ENCODE measurements at places on chromosomes 13 and 19.

DNA sequence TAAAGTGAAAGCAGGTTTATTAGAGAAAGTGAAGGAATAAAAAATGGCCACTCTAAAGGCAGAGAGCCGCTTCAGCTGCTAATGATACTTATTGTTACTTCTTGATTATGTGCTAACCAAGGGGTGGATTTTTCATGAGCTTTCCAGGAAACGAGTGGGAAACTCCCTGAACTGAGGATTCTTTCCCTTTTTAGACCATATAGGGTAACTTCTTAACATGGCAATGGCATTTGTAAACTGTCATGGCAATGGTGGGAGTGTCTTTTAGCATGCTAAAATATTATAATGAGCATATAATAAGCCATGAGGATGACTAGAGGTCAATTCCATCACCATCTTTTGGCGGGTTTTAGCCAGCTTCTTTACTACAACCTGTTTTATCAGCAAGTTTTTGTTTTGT is 890.0 kb downstream of the UQCRFS1 start:
- no peak for DNase-seq

DNA sequence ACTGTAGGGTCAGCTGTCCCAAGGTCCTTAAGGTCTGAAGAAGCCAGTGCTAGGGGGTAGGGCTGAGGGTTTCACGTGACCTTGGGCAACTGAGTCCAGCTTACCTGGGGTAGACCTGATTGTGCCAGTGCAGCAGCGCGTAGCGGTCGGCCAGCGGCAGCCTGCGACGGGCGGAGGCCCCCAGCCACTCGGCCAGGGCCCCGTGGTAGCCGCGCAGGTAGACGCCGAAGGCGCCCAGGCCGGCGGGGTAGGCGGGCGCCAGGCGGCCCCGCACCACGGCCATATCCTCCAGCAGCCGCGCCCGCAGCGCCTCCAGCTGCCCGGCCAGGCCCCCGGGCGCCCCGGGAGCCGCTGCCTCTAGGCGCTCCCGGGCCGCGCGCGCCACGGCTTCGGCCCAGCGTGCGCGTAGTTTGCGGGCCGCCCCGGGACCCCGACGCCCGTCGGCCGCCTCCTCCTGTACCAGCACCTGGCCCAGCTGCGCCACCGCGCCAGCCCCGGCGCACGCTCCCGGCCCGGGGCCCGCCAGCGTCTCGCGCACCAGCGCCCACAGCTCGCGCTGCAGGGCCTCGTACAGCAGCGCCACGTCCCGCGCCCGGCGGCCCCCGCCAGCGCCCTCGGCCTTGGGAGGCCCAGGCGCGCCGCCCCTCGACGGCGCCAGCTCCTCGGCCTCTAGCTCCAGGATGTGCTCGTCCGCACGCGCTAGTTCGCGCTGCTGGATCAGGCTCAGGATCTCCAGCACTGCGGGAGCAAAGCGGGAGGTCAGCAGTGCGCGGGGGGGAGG is 10.9 kb downstream of the EXOC3L2 start:
- DNase-seq = no peak

DNA sequence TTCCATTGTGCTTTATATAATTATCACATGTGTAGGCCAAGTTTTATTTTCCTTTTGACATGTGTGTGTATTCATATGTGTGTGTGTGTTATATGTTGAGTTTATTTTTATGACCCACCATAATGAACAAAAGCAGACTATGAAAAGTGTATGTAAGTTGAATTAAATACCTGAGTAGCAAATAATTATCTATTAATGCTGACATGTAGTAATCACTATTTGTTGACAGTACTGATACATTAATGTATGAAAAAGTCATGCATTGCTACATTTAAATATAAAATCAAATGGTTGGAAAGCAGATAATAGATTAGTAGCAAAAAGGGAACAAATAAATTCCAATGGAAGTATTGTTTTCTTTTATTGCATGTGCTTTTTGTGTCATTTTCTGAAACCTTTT is 1948.5 kb upstream of the PCDH20 start:
- DNase-seq = no peak

DNA sequence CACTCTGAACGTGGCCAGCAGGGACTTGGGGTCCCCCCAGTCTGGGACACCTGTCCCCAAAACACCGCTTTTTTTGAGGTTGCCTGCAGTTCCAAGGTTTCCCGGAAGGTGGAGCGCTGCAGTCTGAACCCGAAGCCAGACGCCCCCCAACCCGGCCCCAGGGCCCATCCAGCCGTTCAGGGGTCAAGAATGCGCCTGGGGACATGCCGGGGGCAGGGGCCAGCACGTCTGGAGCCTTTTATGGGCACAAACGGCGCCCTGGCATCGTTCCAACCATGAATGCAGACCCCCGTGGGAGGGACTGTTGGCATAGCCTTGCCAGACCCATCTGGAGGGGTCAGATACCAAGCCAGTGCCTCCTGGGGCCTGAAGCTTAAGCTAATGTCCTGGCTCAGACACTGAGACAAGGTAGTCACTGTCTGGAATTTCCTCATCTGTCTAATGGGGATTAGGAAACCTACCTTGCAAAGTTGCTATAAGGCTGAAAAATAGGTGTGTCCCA is 6.9 kb downstream of the S1PR5 start:
- no peak for DNase-seq

DNA sequence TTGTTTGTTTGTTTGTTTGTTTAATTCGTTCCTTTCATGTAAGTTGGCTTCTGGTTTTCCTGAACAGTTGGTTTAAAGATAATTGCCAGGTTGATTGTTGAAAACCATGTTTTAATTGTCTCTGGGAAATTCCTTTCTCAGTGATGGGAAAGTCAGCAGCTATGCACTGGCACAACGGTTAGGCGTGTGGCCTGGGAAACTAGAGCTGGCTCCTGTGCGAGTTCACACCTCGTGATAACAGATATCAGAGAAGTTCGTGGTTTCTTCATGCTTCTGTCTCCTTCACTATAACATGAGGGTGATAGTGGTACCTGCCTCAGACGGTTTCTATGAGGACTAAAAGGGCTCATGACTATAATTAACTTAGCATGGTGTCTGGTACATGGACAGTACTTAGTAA is 153.5 kb downstream of the STK24 start:
- DNase-seq = no peak

- no peak for DNase-seq
Measured at GRCh38 chr13:36907821-36908220, 12.2 kb downstream of the SMAD9 start.

DNA sequence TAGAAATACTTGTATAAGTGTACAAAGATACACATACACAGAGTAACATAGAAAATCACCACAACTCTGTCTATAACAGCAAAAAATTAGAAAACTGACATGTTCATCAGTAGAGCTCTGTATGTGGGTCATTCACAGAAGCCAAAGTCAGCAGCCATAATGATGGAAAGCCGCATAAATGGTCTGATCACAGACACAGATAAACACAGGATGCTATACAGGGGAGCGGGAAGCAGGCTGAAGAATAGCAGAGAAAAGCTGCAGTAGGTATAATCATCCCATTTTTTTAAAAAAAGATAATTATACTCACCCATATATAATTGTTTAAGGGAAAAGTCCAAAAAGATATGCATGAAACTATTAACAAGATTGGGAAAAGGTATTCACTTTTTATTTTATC is 31.5 kb downstream of the RCBTB1 start:
- DNase-seq = no peak

GRCh38 chr13:78100486-78100885 is 181.9 kb upstream of the EDNRB start:
- DNase-seq = no peak

- no peak for DNase-seq
Measured at GRCh38 chr13:53038993-53039392, 10.4 kb downstream of the OLFM4 start.

- DNase-seq = no peak
Measured at GRCh38 chr19:45876161-45876410, 9.9 kb downstream of the IRF2BP1 start.

DNA sequence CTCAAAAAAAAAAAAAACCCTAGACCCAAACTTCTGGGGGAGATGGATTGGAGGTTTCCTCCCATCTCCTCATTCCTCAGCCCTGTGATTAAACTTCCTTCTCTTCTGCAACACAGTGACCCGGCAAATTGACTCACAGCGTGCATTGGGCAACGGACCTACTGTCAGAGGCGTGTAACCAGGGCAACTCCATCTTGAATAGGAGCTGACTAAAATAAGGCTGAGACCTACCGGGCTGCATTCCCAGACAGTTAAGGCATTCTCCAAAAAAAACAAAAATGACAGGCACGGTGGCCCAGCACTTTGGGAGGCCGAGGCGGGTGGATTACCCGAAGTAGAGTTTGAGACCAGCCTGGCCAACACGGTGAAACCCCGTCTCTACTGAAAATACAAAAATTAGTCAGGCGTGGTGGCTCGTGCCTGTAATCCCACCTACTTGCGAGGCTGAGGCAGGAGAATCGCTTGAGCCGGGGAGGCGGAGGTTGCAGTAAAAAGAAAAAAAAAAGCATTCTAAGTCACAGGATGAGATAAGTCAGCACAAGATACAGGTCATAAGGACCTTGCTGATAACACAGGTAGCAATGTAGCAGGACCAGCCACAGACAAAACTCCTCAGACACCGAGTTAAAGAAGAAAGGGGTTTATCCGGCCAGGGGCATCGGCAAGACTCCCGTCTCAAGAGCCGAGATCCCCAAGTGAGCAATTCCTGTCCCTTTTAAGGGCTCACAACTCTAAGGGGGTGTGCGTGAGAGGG is 5.4 kb upstream of the NLRP7 start:
- DNase-seq = no peak

DNA sequence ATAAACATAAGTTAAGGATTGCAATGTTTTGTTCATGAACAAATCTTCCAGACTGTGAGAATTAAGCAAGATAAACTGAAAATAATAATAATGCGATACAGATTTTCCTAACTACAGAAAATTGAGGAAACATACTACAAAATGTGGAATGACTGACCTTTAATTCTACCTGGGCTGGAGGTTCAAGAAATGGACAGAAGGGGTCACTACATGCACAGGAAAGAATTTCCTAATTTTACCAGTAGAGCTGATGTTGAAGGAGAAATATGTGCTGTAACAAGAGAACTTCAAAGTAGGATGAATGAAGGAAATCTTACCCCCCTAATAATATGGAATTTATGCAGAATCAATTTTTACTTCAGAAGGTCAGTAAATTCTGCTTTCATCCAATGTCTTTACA is 62.3 kb downstream of the ZNF627 start:
- DNase-seq = no peak

DNA sequence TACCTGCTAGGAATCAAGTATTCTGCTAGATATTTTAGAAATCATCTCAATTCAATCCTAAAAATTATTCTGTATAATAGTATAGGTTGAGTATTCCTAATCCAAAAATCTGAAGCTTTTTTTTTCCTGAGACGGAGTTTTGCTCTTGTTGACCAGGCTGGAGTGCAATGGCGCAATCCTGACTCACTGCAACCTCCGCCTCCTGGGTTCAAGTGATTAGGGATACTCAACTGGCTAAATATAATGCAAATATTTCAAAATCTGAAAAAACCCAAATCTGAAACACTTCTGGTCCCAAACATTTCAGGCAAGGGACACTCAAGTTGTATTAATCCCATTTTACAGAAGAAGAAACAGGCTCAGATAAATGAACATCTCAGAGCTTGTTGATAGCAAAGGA is 17.2 kb upstream of the USPL1 start:
- no peak for DNase-seq

GRCh38 chr13:80717776-80718175 is 376.9 kb upstream of the SPRY2 start:
- no peak for DNase-seq

DNA sequence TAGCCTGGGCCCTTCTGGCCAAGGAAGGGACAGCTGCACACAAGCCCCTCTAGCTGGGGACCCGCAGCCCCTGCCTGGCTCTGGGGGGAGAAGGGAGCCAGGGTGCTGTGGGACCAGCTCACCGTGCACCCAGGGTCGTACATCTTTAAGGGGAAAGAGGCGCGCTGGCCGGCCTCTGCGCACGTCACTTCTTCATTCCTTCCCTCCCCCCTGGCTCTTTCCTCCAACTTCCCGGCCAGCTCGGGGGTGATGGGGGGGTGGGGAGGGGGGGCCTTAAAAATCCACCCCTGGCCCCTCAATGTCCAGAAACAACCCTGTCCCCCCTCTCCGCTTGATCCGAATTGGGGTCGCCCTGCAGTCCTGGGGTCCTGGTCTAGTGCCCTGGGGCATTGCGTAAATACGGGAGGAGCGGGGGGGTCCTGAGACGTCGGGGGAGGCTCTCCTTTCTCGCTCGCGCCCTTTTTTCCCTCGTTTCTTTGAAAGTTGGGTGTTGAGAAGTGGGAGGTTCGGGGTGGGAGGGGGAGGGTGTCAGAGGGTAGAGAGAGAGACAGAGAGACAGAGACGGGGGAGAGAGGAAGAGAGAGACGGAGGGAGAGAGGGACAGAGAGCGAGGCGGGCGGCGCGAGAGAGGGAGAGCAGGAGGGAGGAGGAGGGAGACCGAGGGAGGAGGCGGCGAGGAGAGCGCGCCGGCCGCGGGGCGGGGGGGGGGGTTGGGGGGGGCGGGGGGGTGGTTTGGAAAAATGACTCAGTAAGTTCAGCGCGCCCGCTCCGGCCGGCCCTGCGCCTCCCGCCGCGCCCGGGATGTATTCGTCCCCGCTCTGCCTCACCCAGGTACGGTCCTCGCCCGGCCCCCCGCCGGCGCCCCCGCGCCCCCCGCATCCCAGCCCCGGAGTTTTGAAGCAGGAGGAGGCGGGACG is at the start of gene NFIC:
Gene NFIC (plus strand): TSS at position 748 of the 917 bp plus-strand sequence. CDS start 54 bp downstream, at position 802.
- no peak for DNase-seq

- DNase-seq = peak; percentile 65
Measured at GRCh38 chr19:39502640-39503417, 4.1 kb downstream of the DLL3 start.

DNA sequence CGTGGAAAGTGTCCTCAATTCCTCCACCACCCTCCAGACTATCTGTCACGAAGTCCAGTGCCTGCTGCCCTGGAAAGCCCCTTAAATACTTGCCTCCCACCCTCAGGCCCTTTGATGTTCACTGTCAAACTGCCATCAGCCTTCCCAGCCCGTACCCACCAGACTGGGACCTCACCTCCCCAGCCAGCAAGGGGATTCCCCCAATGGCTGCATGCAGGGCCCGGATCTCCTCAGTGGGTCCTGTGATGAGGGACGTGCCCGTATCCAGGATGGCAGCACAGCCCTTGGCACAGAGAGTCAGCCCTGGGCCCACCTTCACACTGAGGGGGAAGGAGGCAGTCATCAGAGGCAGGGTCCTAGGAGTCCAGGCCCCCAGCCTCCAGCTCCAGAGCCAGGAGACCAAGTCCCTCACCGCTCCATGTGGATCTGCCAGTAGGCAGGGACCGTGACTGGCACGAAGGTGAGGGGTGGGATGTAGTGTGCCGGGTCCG is 6.1 kb downstream of the NAPSA start:
- DNase-seq = no peak

DNA sequence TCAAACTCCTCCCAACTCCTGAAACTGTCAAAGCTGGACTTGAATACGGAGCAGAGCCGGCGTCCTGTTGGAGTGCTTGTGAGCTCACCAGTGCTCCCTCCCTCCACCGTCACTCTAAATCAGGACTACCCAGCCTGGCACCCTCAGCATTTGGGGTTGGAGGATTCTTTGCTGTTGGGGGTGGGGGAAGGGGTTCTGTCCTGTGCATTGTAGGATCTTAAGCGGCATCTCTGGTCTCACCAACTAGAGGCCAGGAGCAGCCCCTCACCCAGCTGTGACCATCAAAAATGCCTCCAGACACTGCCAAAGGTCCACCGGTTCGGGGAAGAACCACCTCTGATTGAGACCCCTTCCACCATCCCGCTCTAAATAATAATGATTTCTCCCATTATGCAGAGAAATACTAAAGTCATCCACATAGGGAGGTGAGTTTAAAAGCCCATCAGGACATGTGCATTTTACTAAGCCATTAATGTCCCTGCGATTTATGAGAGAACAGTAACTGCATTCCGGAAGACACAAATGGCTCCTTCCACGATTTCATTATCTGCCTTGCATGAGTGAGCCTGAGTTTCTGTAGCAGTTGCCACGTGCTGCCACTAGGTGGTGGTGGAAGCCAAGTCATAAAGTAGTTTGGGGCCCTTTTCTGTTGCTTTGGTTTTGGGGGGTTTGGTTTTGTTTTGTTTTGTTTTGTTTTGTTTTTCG is 16.1 kb upstream of the USP29 start:
- DNase-seq = no peak
